ENCODE measurements at places on chromosomes 12 and 14.

DNA sequence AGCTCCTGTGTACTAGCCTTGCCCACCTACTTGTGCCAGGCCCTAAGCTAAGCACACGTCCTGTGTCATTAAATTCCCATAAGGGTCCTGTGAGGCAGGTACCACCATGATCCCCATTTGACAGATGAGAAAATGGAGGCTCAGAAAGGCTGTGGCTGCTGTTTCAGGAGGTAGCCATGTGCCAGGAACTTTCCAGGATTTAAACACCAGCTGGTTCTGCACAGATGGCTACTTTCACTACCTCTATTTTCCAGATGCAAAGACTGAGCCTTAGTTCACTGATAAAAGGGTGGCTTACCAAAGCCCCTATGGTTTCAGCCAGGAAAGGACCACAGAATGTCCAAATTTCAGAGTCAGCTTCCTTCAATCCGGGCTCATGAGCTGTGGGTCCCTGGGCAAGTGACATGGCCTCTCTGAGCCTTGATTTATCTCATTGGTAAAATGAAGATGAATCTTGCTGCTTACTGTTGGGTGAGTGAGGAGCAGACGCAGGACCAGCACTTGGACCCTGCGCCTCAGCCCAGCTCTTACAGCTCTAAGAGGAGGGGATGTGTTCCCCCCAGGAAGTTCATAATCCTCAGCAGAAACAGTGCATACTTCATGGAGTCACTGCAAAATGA, 23.5 kb downstream of the CMKLR1 start:
- no peak for DNase-seq

GRCh38 chr14:61438860-61439765, 117.7 kb downstream of the PRKCH start:
- DNase-seq = no peak

DNA sequence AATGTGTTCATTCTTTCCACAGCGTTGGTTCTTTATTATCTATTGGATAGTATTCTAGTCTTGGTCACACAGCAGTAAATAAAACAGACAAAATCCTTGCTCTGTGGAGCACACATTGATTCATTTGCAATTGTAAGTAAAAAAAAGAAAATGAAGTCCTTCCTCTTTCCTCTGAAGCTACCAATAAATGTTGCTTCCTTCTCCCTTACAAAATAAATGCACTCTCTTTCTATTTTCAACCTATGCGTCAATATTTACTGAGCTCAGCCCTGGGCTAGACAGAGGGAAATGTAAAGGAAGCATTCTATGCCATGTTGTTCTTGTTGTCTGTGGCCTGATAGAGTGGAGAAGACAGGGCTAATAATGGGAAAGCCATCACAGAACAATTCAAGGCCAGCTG, 2.9 kb downstream of the ABHD12B start:
- DNase-seq = no peak

GRCh38 chr12:69129564-69129963, 109.8 kb upstream of the CPSF6 start:
- DNase-seq = no peak

DNA sequence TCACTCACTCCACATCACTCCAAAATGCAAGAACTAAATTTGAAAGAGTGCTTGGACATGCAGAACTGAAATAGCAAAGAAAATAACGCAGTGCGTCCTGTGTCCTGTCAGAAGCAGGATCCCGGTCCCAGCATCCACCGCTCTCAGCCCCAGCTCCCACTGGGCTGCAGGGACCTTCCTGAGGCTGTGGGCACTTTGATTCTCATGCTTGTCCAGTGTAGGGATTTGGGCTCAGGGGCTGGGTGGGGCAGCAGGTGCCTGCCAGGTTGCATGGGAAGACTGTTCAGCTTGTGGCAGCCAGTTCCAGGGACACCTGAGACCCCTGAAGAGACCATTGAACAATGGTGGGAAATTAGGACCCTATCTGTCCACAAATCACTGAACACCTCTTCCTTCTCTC, 140.0 kb upstream of the FKBP4 start:
- DNase-seq = no peak

- no peak for DNase-seq
Measured at GRCh38 chr14:93720981-93721483, 67.3 kb downstream of the PRIMA1 start.

DNA sequence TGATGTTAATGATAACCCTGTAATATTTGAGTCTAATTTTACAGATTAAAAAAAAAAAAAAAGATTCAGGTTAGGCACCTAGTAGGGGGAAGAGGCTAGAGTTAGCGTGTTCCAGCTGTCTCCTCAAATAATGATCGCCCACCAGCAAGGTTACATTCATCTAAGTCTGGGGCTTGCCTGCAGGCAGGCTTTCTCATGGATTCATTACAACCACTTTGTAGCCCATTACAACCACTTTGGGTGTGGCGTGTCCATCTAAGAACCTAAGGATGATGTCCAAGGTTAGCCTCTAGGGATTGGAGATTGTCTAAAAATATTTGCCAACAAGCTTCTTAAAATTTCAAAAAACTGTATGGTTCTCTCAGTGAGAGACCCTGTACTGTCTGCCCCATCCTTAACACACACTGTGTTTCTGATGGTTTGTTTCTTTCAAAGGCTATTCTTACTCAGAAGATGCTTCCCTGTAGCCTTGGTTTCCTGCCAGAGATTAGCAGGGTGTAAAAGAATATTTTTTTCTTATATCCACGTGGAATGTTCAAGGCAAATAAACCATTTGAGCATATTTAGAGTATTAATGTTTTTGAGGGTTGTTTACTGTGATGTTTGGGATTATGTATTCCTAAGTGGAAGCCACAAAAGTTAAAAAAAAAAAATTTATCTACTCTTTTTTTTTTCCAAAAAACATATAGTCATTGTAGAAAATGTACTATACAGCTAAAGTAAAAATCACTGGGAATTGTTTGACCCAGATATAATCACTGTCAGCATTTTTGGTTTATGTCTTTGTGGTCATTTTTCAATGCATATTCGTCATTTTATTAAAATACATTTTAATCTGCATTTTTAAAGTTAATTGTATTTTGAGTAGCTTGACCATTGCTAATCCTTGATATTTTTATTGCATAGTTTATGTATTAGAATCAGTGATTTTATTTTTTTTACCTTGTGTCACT, 1.7 kb downstream of the DYNC1H1 start:
- DNase-seq = no peak

DNA sequence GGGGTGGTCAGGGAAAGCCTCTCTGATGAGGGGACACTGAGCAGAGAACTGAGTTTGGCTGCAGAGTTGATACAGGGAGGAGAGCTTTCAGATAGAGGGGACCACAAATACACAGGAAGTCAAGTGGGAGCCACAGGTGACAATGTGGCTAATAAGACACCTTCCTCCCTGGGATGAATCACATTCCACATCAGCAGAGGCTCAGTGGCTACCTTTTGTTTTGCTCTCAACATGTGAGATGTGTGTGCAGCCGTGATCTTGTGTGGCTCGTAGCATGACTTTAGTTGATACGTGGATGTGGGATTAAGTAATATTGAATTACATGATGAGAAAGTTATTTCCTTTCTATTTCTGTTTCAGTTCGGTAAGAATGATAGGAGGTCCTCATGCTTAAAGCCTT, 7.5 kb downstream of the CRADD start:
- DNase-seq = no peak

DNA sequence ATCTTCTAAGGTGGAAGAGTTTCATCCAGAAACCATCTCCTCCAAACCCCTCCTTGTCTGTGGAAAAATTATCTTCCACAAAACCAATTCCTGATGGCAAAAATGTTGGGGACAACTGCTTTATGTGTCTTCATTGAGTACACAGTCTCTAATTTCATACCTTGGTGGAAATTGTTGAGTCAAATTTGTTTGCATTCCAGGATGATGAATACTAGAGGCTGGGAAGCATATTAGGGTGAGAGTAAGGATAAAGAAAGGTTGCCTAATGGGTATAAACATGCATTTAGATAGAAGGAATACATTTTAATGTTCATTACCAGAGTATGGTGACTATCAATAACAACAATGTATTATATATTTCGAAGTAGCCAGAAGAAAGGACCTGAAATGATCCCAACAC, 98.2 kb downstream of the C12orf42 start:
- no peak for DNase-seq

DNA sequence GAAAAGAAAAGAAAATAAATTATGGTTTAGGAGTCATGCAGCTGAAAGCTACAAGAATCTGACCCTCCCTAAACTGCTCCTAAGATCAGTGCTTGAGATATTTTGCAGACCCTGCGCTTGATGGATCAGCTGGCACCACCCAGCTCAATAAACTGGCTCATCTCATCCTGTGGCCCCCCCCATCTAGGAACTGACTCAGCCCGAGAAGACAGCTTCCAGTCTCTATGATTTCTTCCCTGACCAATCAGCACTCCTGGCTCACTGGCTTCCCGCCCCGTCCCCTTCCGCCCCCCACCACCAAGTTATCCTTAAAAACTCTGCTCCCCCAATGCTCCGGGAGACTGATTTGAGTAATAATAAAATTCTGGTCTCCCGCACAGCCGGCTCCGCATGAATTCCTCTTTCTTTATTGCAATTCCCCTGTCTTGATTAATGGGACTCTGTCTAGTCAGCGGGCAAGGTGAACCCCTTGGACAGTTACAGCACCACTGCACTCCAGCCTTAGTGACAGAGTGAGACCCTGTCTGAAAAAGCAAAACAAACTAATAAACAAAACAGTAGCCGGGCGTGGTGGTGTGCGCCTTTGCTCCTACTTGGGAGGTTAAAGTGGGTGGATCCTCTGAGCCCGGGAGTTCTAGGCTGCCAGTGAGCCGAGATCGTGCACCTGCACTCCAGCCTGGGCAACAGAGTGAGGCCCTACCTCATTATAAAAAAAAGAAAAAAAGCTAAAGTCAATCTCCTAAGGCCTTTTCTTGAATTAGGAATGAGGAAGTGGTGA, 24.5 kb upstream of the SPTLC2 start:
- no peak for DNase-seq

DNA sequence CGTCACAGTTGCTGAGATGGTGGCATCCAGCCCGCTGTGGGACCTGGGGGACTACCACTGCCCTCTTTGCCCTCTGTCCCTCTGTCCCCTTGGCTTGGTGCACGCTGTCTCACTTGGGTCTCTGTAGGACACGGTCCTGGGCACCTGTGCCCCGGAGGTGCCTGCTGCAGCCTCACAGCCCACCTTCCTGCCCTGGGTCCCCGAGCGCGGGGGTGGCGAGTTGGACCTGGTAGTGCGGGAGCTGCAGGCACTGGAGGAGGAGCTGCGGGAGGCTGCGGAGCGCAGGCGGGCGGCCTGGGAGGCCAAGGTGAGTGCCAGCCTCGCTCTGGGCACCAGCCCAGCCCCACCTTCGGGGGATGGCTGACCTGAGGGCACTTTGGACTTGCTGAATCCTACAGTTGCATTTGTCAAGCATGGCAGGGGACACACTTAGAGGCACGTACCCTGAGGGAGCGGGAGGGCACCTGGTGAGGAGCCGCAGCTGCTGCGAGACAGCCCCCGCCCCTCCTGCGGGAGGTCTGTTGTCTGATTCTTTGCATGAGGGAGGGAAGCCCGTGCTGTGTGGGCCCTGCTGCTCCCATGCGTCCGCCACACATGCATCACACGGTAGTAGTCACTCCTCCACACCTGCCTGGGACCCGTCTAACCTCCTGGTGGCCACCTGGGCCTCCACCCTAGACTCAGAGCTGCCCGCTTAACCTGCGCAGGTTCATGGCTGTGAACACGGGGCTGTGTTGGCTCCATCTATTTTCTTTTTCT, 6.8 kb downstream of the TEDC1 start:
- DNase-seq = no peak

DNA sequence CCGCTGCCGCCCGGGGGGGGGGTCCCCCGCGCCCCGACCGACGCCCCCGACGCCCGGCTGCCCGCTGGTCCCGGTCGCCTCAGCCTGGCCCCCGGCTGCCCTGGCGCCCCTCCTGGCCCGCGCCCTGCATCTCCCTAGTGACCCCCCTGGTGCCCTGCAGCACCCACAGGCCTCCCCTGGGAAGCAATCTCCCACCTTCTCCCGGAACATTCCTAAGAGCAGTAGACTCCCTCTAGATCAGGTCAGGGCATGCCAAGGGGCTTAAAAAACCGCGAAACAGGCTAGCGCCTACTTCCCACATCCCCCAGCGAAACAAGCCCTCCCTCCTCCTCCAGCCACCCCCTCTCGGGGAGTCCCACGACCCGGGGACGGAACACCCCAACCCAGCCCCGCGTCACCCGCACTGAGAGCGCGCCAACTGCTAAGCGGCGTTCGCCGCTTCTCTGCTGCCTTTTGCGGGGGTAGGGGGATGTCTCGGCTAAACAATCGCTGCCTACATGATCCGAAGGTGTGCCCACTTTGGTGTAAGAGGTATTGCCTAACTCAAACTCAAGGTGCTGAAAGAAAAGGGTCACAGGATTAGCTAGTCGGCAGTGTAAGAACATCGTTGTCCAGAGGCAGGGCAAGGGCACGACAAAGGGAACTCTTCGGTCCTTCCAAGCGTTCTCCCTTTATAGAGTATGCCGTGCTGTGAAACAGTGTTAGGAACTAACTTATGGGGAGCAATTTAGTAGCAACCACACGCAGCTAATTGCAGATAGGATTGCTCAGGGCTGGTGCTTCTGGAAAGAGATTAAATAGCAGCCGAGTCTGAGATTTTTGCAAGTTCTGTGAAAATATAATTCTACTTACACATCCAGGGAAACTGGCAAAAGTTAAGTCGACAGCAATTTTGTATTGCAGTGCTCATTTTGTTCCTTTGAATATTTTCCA, 619 bp upstream of the NTN4 start:
- peak; percentile 13 for DNase-seq

GRCh38 chr14:54483846-54484245, 4.9 kb downstream of the GMFB start:
- DNase-seq = no peak

- no peak for DNase-seq
Measured at GRCh38 chr12:59820594-59821011, 224.8 kb downstream of the SLC16A7 start.

GRCh38 chr12:48681399-48681709, 684 bp downstream of the KANSL2 start:
- DNase-seq = no peak

GRCh38 chr12:69904777-69905176, 79.8 kb downstream of the MYRFL start:
- no peak for DNase-seq

- no peak for DNase-seq
Measured at GRCh38 chr12:4114986-4115385, 158.6 kb upstream of the CCND2 start.

- DNase-seq = no peak
Measured at GRCh38 chr12:14505626-14506596, 61.8 kb downstream of the PLBD1 start.

- no peak for DNase-seq
Measured at GRCh38 chr14:93974299-93974698, 2.1 kb downstream of the ASB2 start.

GRCh38 chr12:16756833-16757555, 151.0 kb upstream of the LMO3 start:
- DNase-seq = no peak

GRCh38 chr12:14923944-14924343, 14.4 kb downstream of the ERP27 start:
- no peak for DNase-seq

GRCh38 chr12:51907083-51907855, at the start of gene ACVRL1:
Gene ACVRL1 (plus strand): TSS chr12:51907504. CDS start chr12:51912475, 4,971 bp downstream.
- DNase-seq = no peak

DNA sequence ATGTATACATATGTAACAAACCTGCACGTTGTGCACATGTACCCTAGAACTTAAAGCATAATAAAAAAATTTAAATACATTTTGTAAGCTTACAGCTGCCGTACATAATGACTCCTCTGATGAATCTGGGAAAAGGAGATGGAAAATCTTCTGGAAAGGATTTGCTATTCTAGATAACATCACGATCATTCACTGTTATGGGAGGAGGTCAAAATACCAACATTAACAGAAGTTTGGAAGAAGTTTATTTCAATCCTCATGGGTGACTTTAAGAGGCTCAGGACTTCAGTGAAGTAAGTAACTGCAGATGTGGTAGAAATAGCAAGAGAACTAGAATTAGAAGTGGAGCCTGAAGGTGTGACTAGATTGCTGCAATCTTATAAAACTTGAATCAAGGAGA, 172.2 kb downstream of the SLC16A7 start:
- no peak for DNase-seq

All from stimulated activated CD4-positive, alpha-beta T cell treated with anti-CD3 and anti-CD28 coated beads, Interleukin-1b, Interleukin-23, amount 100 ng/mL, for 4 hours (primary cell).